ENCODE measurements at places on chromosomes 3 and 15.

GRCh38 chr3:13282358-13282985, 137.7 kb downstream of the NUP210 start:
- peak; percentile 7 for DNase-seq

DNA sequence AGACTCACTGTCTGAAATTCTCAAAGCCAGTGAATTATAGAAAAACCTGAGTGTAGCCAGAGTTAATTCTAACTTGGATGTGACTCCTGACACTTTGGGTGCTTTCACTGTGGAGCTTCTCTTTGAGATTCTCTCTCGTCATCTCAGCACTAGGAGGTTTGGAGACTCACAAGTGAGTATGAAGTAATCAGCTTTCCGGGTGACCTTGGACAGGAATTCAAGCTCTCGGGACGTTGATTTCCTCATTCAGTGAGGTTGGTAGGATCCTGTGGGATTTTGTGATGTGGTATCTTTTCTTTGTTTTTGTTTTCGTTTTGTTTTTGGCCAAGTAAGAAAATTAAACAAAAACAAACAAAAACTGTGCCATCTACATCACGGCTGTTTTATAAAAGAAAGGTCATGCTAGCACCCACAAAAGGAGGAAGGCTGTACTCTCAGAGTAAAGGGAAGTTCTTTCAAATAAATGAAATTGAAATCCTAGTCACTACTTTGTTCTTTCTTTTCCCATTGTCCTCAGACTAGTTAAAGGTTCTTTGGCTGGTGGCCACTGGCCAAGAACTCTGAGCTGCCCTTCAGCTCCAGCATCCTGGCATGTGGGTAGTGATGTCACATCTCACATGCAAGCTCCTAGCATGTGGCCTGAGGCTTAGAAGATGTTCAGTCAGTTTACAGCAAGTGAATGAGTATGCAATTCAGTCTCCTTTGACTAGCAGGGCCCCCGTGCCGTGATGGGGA, 263.3 kb upstream of the TPM1 start:
- no peak for DNase-seq

DNA sequence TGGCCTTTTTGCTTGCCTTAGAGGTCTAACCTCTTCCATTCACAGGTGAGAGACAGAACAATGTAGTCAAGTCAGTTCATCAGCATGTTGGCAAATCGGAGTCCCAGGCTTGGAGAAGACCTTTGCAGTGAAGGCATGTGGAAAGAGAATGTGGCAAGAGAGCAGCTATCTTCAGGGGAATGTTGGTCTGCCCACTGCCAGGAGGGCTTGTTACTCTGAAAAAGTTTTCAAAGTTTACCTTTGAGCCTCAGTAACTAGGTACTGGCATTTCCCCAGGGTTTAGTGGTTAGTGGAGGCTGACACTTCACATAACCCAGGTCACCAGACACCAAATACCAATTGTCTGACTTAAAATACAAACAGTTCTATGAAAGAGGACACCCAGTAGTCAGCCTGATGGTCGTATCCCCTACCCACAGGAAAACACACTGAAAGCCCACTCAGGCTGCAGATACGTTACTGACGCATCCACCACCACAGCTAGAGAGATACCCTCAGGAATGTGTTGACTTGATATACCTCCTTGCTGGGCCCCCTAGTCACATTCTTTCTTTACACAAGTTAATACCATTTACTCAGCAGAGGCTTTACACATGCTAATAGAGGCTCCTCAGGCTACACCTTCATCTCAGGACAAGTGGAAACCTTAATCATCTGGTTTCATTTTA, 9.7 kb upstream of the ARID3B start:
- DNase-seq, result no peak

- no peak for DNase-seq
These were observed 65.6 kb downstream of the TMEM212 start for GRCh38 chr3:171908731-171909130.

GRCh38 chr3:136819731-136820679, 1.1 kb downstream of the SLC35G2 start:
- DNase-seq, result peak; percentile 69

DNA sequence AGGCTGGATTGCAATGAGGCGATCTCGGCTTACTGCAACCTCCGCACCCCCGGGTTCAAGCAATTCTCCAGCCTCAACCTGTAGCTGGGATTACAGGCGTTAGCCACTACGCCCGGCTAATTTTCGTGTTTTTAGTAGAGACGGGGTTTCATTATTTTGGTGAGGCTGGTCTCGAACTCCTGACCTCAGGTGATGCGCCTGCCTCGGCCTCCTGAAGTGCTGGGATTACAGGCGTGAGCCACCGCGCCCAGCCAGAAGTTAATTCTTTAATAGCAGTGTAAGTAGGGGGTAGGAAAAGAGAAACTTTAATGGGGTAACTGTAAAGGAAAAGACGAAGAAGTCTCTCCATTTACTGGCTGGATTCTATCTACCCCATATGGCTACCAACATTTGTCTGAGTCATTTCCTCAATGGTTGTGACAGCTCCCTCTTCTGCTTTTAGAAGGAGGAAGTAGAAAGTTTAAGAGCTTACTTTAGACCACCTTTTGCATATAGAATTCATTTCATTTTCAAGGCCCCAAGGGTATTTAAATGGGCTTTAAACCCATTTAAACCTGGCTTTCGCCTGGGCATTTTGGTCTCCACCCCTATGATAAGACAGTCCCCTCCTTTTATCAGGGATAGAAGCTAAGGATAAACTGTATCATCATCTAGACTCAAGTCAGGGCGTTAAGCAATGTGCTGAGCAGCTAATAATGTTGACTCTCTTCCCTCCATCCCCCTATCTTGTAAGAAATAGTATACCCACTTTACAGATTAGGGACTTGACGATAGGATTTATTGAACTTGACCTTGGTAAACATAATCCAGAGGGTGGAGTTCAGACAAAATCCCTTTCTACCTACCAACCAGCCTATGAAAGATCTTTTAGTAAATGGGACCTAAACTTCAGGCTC, 1.1 kb upstream of the CDV3 start:
- no peak for DNase-seq

DNA sequence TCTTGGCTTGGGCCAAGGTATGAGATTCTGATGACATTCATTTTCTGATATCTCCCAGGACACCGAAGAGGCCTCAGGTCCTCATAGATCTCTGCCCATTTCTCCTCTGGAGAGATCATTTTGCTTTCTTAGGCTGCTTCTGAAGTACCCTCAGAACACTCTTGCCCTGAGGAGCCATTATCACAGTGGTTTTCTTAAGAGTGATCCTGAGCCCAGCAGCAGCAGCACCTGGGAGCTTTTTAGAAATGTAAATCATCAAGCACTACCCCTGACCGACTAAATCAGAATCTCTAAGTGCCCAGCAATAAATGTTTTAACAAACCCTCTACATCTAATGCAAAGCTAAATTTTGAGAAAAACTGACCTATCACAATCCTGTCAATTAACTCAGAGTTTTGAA, 40.6 kb upstream of the SLC9A9 start:
- no peak for DNase-seq

DNA sequence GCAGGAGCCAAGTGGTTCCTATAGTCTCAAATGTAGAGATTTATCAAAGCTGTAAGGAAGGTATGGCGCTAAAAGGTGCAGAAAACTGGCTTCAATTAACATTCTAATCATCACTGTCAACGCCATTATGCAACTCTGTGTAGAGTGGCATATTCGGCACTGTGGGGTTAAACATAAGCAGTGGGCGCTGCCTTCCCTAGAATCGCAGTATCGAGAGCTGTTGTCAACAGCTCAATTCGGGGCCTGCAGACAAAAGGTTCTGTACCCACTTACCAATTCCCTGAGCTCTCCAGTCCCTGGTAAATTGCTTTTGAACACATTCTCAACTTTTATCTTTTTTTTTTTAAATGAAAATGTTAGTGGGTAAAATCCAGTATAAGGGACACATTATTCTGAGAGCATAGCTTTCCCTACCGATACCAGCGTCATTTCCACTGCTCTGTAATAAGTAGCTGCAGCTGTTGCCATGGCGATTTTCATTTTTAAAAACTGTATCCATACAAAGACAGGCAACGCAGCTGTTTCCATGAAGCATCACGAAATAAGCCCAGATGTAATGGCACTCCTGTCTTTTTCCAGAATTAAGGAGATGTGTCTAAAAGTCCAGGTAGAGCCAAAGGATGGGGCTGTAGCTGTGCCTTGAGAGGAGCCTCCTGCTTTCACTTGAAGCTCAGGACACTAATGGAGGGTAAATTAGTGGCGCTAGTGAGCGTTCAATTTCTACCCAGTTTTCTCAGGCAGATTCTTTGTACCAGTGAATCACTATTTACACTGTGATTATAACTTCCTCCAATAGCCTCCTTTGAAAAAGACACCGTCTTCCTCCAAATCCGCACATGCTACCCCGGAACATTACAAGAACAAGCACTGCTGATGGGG, 250.3 kb downstream of the SLC9A9 start:
- no peak for DNase-seq

DNA sequence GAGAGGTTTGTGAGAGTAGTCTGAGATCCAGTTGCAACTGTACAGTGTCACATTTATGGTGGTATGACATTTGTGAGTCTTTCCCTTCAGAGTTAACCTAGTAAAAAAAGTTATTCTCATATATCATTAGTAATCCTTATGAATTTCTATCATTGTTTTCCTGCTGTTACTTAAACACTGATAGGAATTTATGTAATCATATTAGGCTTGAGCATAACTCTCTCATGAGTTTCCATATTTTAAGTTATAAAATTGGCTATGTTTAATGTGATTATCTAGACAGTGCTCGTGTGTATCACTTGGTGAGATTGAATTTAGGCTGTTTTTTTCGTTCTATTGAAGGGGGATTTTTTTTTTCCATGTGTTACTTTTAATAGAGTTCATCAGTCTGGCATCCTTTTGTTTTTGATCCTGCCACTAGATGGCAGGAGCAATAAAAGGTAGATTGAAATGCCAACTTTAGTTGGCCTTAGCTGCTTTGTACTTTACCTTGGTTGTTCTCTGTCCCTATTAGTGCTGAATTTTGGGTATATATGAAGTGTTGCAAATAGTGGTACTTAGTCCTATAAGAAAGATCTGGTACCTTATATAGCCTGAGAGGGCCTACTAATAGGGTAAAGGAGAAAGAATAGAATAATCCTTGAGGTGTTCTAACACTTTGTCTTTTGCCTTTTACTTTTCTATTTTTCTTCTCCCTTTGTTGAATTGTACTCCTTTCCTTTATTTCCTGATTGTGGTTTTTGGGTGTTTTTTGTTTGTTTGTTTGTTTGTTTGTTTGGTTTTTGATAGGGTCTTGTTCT, 17.9 kb downstream of the STT3B start:
- no peak for DNase-seq

- no peak for DNase-seq
These were observed 23.9 kb upstream of the TMEM108 start for GRCh38 chr3:133014325-133014724.

- no peak for DNase-seq
These were observed 250.5 kb downstream of the ADAMTSL3 start for GRCh38 chr15:83904107-83905040.

DNA sequence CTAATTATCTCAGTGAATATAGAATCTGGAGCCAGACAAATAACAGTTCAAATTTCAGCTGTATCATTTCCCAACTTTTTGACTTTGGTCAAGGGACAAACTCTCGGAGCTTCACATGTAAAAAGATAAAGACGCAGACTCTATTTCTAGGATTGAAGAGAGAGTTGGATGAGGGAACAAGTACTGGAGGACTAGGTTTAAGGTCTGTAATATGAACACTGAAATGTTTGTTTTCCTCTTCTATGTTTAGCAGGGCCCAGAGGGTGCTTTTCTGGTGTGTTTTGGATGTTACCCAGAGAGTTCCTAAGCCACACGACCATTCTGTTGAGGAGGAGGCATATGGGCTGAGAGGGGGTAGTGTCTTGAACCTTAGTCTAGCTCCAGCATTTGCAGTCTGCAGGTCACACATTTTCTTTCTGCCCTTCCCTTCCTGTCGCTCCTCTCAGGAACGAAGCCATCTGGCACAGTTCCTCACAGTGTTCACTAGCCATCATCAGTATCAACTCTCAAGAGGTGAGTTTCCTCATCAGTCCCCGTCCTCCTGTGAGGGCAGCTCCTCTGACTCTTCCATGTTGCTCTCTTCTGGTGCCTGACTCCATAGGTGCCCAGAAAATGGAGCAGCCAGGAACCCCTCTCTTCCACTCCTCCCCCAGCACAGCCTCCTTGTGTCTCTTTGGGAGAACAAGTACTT, 250.1 kb downstream of the SQOR start:
- DNase-seq, result peak; percentile 52

DNA sequence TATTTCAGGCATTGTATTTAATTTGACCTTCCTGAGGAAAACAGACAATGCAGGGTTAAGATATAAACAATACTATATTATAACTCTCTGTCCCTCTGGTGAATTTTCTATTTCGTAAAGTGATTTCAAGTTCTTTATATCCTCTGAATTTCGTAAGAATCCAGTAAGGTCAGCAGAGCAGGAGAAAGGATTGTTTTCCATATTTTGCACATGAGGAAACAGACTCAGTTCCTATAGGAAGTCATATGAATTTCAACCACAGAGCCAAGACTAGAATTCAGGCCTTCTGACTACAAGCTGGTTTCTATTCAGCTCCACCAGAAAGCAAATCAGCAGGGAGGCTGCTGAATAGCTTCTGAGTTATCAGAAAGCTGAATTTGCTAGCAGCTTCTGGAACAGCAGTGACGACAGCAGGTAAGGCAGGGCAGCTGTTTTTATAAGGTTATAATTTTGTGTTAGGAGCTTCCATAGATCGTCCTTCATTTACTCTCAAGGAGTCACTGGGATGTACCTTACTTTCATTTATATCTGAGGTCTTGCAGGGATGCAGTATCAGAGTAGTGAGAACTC, 11.1 kb upstream of the PLAAT1 start:
- DNase-seq, result no peak

DNA sequence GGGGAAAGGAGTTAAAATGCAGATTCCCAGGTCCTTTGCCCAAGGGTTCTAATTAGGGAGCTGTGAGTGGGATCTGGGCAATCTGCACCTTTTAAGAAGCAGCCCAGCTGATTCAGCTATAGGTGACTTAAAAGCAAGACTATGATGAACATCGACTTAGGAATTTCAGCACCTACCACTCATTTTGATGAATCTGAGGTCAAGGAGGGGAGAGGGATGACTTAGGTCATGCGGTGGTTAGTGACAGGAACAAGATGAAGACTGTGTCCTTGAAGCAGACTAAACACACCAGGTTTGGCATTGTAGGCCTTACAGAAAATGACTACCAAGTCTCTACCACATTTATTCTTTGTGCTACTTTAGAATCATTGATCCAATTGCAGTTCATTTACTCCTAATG, 196.3 kb downstream of the DTWD1 start:
- DNase-seq, result no peak

DNA sequence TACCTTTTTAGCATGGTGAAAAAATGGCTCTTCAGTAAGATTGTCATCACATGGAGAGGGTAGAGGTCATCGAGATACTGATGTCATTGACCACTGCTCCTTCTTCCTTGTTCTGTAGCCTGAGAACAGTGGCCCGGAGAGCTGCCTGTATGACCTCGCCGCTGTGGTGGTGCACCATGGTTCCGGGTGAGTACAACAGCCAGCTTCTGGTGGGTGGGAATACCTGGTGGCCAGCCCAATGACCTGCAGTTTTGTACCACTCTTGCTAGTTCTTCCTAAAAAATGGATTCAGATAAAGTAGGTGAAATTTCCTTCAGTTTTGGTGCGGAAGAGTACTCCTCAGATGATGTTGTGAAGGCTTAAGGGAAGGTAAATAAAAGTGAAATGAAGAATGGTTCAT, 8.4 kb upstream of the FBXL22 start:
- no peak for DNase-seq
